ENCODE measurements at places on chromosomes 1 and 21.

DNA sequence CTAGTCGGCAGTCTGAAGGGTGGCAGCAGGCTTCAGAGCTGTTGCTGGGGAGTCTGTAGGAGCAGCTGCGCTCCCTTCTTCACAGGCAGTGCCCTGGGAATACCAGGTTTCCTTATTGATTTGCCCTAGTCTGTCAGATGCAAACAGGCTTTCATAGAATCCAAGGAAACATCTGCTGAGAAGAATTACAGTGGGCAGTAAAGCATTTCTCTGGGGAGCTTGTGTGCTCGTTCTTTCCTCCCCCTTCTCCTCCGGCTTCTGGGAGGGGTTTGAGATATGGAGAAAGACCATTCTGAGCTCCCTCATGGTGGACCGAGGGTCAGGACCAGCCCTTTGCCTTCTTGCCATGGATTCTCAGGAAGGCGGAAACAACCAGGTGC, 25.4 kb upstream of the PARP1 start:
- no peak overlapping the region for H3K27ac ChIP-seq
- H3K4me1 ChIP-seq: peaks cover 8% of the 10 kb centered on the region
- no peak for DNase-seq

DNA sequence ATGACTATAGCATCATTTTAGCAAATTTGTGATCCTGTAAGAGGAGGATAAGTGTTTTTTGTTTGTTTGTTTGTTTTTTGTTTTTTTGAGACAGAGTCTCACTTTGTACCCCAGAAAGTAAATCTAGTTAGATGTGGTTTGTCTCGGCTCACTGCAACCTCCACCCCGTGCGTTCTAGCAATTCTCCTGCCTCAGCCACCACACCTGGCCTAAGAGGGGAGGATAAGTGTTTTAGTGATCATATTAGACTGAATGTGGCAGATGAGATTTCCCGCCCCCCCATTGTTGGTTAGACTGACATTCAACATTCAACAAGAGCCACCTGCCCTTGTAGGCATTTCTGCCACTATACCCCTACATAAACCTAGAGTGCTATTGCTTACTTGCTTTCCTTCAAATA, 98.5 kb downstream of the OSBPL9 start:
- H3K27ac ChIP-seq: no peak overlapping the region
- no peaks in the 10 kb centered on the region for H3K4me1 ChIP-seq
- no peaks in the 10 kb centered on the region for H3K36me3 ChIP-seq
- no peak overlapping the region for H3K4me3 ChIP-seq
- H3K27me3 ChIP-seq: no peaks in the 10 kb centered on the region
- no peak for DNase-seq

- peaks cover 7% of the 10 kb centered on the region for H3K4me1 ChIP-seq
- H3K27ac ChIP-seq: no peak overlapping the region
- no peak for DNase-seq
- H3K36me3 ChIP-seq: no peaks in the 10 kb centered on the region
- H3K4me3 ChIP-seq: no peak overlapping the region
Measured at GRCh38 chr21:35404247-35404646, 355.1 kb upstream of the RUNX1 start.

GRCh38 chr1:180168786-180169639, 14.3 kb downstream of the QSOX1 start:
- no peaks in the 10 kb centered on the region for H3K27me3 ChIP-seq
- H3K4me3 ChIP-seq: no peak overlapping the region
- DNase-seq: peak; percentile 68
- H3K4me1 ChIP-seq: peaks cover 13% of the 10 kb centered on the region

GRCh38 chr1:94859174-94859573, 39.0 kb downstream of the SLC44A3 start:
- no peaks in the 10 kb centered on the region for H3K36me3 ChIP-seq
- DNase-seq: no peak
- peaks cover 10% of the 10 kb centered on the region for H3K27me3 ChIP-seq
- peaks cover 25% of the 10 kb centered on the region for H3K4me1 ChIP-seq
- H3K4me3 ChIP-seq: no peak overlapping the region

DNA sequence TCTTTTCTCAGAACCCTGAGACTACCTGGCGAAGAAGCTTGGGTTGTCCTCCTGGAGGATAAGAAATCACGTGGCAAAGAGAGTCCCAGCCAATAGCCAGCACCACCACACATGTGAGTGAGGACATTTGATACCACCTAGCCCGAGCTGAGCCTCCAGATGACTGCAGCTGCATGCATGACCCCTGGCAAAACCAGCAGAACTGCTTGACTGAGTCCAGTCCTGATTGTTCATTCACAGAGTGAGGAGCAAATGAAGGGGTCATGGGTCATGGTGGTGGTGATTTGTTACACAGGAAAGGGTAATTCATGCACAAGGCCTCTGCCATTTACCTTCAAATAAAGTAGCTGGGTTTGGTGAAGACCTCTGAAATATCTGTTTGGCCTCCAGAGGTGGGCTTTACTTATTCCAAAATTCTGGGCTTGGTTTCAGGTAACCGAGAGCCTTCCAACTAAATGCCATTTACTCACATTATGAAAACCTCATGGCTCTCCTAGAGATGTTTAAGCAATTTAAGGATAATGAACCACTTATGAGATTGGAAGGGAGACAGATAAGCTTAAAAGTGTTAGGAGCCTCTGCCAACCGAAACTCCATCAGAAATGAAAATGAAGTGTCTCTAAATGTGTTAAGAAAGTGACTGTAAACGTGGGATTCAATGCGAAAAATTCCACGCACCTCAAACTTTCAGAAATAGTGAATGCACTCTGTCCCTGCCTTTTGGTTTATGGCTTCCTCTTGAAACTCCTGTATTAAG, 163.3 kb downstream of the SLC35F3 start:
- H3K36me3 ChIP-seq: no peaks in the 10 kb centered on the region
- DNase-seq: no peak
- no peaks in the 10 kb centered on the region for H3K4me1 ChIP-seq
- no peak overlapping the region for H3K27ac ChIP-seq
- H3K27me3 ChIP-seq: no peaks in the 10 kb centered on the region

DNA sequence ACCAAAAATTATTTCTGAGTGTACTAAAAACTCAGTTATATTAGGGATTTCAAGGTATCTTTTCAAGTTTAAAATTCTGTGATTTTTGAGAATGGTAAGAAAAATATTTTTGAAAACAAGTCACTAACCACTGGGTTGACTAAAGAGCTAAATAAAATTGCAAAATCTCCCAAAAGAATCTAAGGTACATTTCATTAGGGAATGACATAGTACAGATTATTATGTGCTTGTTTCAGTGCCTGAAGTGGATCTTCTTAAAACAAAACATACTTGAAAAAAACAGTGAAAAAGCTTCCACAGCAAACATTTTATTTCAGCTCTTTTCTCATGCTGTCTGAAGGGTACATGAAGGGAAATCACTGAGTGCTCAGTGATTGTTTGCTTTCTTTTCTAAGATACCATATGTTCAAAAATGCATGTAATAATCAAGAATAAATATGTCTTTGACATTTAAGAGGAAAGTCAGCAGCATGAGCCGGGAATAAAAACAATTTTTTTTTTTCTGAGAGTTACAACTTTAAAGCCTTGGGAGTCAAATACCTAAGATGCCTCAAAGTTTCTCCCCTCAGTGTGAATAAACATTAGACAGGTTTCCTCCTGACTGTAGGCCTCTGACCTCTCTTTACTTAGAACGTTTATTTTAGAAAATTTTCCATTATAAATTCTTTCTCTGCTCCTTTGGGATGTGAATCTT, 200.7 kb downstream of the KCNT2 start:
- H3K4me3 ChIP-seq: no peak overlapping the region
- peak overlapping the region; percentile 69 for H3K27ac ChIP-seq
- H3K4me1 ChIP-seq: no peaks in the 10 kb centered on the region
- DNase-seq: peak; percentile 2

GRCh38 chr1:19974822-19975416, 4.5 kb downstream of the PLA2G2A start:
- DNase-seq: peak; percentile 69
- H3K4me3 ChIP-seq: no peak overlapping the region
- no peaks in the 10 kb centered on the region for H3K4me1 ChIP-seq
- H3K27me3 ChIP-seq: no peaks in the 10 kb centered on the region
- H3K36me3 ChIP-seq: no peaks in the 10 kb centered on the region

DNA sequence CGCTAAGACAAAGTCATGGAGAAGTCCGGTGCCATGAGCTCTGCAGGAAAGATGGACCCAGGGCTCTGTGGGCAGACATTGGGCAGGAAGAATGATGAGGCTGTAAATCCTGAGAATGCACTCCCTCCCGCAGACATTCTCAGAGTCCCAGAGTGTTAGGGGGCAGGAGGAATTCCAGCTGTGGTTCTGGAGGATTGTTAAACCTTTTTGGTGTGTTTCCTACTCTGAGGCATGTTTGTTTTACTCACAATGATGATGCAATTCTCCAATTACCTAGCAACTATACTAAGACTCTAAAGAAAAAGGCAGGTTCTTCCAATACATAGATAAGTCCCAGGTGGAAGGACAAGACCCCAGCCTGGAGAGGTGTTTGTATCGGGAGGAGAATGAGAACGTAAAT, 2.8 kb upstream of the CAPN9 start:
- H3K4me3 ChIP-seq: no peak overlapping the region
- no peaks in the 10 kb centered on the region for H3K27me3 ChIP-seq
- DNase-seq: no peak
- no peak overlapping the region for H3K27ac ChIP-seq

DNA sequence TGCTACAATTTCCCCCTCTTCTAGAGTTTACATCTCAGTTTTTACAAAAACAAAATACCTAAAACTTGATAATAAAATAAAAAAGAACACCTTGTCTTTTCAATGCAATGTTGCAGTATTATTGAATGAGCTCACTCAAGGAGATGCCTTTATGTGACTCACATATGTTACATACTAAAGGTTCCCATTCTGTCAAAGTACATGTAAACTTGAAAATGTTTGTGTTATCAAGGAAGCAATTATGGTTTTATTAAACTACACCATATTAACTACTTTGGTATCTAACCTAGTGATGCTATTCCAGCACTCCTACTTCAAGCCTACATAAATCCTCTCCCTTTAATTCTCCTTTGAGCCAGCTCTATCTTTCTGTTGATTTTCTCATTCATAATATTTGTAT, 658.3 kb downstream of the PTPRC start:
- H3K36me3 ChIP-seq: no peaks in the 10 kb centered on the region
- H3K27me3 ChIP-seq: no peaks in the 10 kb centered on the region
- no peak for DNase-seq
- H3K4me3 ChIP-seq: no peak overlapping the region

- H3K4me3 ChIP-seq: peak within 1 kb of the TSS; percentile 83
- no peaks in the 10 kb centered on the region for H3K36me3 ChIP-seq
- peaks cover 68% of the 10 kb centered on the region for H3K27me3 ChIP-seq
- H3K27ac ChIP-seq: no peak within 1 kb of the TSS
- H3K4me1 ChIP-seq: peaks cover 41% of the 10 kb centered on the region
- peak; percentile 82 for DNase-seq
Measured at GRCh38 chr1:166975361-166976129, at the start of gene ILDR2. TSS of gene ILDR2 (minus strand) at chr1:166975540. CDS start at chr1:166975268, 272 bp downstream.

GRCh38 chr1:4267381-4268261, 367.5 kb upstream of the C1orf174 start:
- peaks cover 10% of the 10 kb centered on the region for H3K4me1 ChIP-seq
- no peak for DNase-seq
- H3K4me3 ChIP-seq: no peak overlapping the region
- no peaks in the 10 kb centered on the region for H3K36me3 ChIP-seq
- H3K27ac ChIP-seq: no peak overlapping the region

- no peaks in the 10 kb centered on the region for H3K27me3 ChIP-seq
- no peak overlapping the region for H3K4me3 ChIP-seq
- no peak for DNase-seq
Measured at GRCh38 chr21:45332981-45333582, 45.4 kb upstream of the POFUT2 start.

DNA sequence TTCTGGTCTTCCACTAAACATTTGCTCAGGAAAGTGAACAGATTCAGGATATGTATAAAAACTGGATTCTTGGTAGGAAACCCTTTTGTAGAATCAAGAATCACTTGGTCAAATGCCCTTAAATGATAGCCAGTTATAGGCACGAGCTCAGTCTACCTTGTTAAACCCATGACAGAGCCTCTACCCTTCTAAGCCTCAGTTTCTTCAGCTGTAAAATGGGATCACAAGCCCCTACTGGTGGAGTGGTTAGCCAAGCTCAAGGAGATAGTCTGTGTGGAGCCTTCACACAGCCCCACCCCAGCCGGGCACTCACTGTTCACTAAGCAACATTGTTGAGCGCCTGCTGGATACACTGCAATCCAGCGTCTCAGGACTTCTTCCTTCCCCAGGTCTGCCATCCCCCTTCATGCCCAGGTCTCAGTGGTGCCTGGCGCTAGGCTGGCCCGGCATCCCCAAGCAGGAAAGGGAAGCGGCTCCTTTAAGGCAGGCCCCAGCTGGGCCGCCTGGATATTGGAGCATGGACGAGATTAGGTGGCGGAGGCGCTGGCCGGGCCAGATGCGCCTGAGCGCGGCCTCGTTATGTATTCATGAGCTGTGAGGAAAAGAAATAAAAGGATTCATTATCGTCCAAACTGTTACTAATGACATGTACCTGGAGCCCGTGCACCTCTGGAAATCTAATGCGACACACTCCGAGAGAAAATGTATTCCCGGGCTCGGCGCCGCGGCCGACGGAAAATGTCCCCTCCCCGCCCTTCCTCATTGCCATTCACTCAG, 75.6 kb downstream of the TAS1R2 start:
- peaks cover 1% of the 10 kb centered on the region for H3K4me1 ChIP-seq
- H3K4me3 ChIP-seq: peak overlapping the region; percentile 34
- no peaks in the 10 kb centered on the region for H3K36me3 ChIP-seq
- peak; percentile 46 for DNase-seq
- H3K27me3 ChIP-seq: peaks cover 21% of the 10 kb centered on the region
- H3K27ac ChIP-seq: no peak overlapping the region

DNA sequence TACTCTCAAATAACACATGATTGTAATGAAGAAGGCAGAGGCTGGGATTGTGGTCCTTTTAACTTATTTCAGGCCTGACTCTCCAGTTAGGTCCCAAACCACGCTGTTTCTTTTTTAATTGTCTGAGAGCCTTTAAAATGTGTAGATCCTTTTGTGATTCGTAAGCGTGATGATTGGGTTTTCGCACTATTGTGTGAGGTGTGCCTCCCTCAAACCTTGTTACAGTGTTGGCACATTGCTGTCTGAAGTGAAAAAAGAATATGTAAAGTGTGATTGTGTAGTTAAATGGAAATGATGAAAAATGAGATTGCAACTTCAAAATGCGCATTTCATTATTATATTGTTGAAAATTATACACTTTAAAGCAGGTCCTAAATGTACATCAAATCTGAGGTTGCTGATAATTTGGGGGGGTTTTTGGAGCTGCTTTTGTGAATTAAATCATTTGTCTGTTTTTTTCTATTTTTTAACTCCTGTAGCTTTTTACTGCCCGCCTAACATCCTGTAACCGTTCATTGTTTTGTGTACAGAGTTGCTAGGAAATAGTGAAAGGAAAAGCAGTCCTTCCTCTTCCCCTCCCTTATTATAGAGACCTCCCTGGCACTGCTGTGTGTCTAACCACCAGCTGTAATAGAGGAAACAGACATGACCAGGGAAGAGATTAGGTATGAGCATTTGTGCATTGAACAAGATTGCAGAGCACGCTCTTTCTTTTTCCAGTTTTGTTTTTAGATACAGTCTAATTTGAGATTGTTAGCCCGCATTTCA, 43.3 kb downstream of the IARS2 start:
- no peaks in the 10 kb centered on the region for H3K27me3 ChIP-seq
- DNase-seq: peak; percentile 8
- peaks cover 8% of the 10 kb centered on the region for H3K4me1 ChIP-seq
- H3K27ac ChIP-seq: peak overlapping the region; percentile 29

Data from neural progenitor cell (in vitro differentiated cells).